ENCODE measurements at places on chromosomes 2 and 18. TPM values are rescaled to one million over a fixed set of nuclear protein-coding genes. Genes with fewer than 3 reads are reported as not detected.

DNA sequence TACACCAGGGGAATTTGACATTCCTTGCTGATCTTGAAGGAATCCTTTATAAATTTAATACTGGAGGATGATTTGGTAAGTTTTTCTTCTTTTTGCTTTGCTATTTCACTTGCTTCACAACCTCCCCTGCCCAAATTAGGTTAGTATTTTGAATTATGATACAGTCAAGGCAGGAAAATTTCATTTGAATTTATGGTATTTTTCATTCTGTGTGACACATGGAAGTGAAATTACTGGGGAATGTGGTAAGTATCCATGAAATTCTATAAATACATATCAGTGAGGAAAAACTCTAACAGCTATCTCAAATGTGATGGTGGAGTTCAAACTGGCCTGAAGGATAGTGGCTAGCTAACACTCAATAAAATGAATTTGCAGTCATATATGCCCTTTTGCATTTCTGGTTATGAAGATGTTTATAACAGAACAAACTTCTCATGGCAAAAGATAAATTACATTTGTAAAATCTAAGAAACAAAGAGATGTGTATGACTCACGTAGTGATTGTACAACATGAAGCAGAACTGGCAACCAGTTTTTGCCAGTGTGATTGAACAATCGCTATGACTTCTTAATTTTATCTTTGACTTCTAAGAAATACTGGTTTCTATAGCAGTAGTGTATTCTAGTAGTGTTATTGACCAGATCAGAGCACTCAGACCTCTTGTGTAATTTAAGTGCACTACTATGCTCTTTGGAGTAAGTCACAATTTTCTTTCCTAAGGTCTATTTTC lies 152.6 kb downstream of the IKZF2 start:
- H3K36me3 ChIP-seq: no peaks in the 10 kb centered on the region
- no peak overlapping the region for H3K27ac ChIP-seq
- DNase-seq: no peak
- H3K4me1 ChIP-seq: peaks cover 12% of the 10 kb centered on the region
- no peaks in the 10 kb centered on the region for H3K27me3 ChIP-seq

DNA sequence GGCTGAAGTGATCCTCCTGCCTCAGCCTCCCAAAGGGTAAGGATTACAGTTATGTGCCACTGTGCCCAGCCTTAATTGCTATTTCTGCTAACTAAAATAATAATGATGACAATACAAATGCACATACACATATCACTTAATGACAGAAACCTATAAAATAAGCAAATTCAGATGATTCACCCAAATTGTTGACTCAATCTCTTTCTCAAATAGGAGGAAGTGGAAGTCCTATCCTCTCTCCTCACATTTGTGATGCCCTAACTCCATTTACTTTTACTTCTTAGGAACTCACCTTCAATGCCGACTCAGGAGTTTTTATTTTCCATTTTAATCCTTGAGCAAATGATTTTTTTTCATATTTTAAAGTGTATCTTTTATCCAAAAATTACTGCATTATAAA lies 24.5 kb upstream of the RAPH1 start:
- peaks cover 5% of the 10 kb centered on the region for H3K4me1 ChIP-seq
- H3K36me3 ChIP-seq: no peaks in the 10 kb centered on the region
- no peak overlapping the region for H3K4me3 ChIP-seq
- no peak for DNase-seq
- H3K27ac ChIP-seq: no peak overlapping the region

GRCh38 chr2:55460562-55460961 lies 40.9 kb upstream of the CCDC88A start:
- no peaks in the 10 kb centered on the region for H3K27me3 ChIP-seq
- no peak overlapping the region for H3K27ac ChIP-seq

GRCh38 chr2:85209887-85210286 lies 76.7 kb downstream of the TCF7L1 start:
- no peaks in the 10 kb centered on the region for H3K36me3 ChIP-seq
- DNase-seq: no peak
- H3K4me3 ChIP-seq: no peak overlapping the region
- no peaks in the 10 kb centered on the region for H3K27me3 ChIP-seq
- H3K4me1 ChIP-seq: peaks cover 6% of the 10 kb centered on the region

GRCh38 chr2:216023055-216023648 lies 9.8 kb upstream of the MREG start:
- peaks cover 3% of the 10 kb centered on the region for H3K4me1 ChIP-seq
- H3K4me3 ChIP-seq: no peak overlapping the region
- H3K27me3 ChIP-seq: no peaks in the 10 kb centered on the region
- DNase-seq: no peak
- no peaks in the 10 kb centered on the region for H3K36me3 ChIP-seq

DNA sequence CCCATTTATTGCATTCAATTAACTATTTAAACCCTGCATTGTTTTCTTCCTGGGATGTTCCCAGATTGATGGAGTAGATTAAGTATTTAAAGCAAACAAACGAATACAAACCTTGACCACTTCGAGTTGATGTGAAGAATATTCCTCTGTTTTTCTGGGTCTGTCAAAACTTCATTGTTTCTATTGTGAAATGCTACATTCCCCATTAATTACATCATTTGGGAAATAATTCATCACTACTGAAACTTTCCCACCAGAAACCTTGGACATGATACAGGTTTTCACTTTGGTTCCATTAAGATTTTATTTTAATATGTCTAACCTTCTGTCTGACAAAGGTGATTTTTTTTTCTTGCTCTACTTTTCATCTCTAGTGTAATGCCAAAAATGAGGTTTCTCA lies 365.1 kb upstream of the ETAA1 start:
- no peaks in the 10 kb centered on the region for H3K27me3 ChIP-seq
- H3K27ac ChIP-seq: no peak overlapping the region
- H3K4me3 ChIP-seq: no peak overlapping the region
- no peak for DNase-seq
- no peaks in the 10 kb centered on the region for H3K36me3 ChIP-seq

DNA sequence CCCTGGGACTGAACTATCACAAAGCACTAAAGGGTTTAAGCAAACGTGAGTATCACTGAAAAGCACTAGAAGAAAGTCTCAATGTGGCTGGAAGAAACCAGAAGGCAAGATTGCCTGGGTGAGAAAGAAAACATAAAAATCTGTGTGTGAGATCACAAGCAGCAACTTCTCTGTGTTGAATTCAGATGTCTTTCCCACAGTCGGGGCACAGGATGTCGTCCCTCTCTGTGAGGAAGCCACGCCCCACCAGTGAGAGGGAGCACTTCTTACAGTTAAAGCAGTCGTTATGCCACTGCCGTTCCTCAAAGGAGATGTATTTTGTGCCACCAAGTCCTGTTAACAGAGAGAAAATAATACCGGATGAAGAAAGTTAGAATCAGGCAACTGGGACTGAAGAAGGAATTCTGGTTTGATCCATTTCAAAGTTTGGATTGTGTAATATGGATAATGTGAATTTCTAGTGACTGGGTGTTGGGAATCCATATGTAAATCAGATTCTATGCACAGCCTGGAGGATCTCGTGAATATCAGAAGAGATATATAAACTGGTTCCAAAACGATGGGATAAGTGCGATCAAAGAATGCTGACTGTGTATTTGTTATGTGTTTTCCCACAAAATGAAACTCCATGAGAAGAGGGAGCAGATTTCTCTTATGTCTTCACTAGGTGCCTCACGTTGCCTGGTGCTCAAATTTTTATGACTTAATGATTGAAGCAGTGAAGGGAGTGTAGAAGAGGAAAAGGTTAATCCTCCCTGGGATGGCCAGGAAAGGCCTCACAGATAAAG lies 24.0 kb downstream of the C2orf49 start:
- no peaks in the 10 kb centered on the region for H3K27me3 ChIP-seq
- peaks cover 58% of the 10 kb centered on the region for H3K36me3 ChIP-seq
- DNase-seq: no peak
- H3K27ac ChIP-seq: no peak overlapping the region
- H3K4me1 ChIP-seq: no peaks in the 10 kb centered on the region

DNA sequence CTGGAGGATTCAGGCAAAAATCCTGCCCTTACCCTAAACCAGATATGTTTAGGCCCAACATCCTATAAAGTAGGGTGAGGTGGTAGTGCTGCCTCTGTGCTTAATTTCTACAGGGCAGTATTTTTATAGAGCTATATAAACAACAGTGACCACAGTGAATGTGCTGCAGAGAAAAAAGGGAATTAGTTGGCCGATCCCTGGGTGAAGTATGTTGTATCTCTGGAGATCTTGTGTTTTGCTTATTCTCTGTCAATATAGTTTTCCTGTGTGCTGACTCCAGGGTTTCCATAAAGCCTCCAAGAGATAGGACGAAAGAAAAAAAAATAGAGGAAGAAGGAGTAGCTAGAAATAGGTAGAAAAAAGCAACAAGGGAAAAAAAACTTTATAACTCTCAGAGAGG lies 88.9 kb upstream of the THOC1 start:
- no peaks in the 10 kb centered on the region for H3K36me3 ChIP-seq
- H3K27me3 ChIP-seq: no peaks in the 10 kb centered on the region
- no peak overlapping the region for H3K4me3 ChIP-seq
- H3K27ac ChIP-seq: no peak overlapping the region
- DNase-seq: no peak

- no peaks in the 10 kb centered on the region for H3K27me3 ChIP-seq
- H3K4me1 ChIP-seq: no peaks in the 10 kb centered on the region
- no peak overlapping the region for H3K27ac ChIP-seq
- H3K36me3 ChIP-seq: no peaks in the 10 kb centered on the region
- no peak overlapping the region for H3K4me3 ChIP-seq
Measured at GRCh38 chr2:234251326-234252271, 201.1 kb downstream of the SPP2 start.

- no peak overlapping the region for H3K4me3 ChIP-seq
- peaks cover 14% of the 10 kb centered on the region for H3K4me1 ChIP-seq
- H3K27ac ChIP-seq: no peak overlapping the region
- peak; percentile 65 for DNase-seq
Measured at GRCh38 chr18:3703732-3704176, 253.8 kb downstream of the TGIF1 start.

DNA sequence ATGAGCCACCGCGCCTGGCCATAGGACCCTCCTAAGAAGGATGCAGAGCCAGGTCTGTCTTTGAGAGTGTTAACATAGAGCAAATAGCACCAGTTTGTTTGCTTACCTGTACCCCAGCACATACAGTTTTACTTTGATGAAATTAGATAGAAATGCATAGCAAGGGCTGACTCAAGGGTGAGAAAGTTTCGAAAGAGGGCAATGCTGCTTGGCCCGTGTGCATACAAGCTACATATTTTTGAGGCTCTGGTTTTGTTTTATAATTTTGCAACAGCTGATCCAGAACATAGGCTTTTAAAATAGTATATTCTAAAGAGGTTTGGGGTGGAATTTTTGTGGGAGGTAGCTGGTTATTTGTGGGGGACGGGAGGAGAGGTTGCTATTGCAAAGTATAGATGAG lies 151.7 kb downstream of the MCFD2 start:
- no peaks in the 10 kb centered on the region for H3K27me3 ChIP-seq
- H3K36me3 ChIP-seq: peaks cover 9% of the 10 kb centered on the region
- DNase-seq: no peak

Gene DIPK1C
- not detected for total RNA-seq

Gene DLX1
- total RNA-seq: not detected

Gene RESP18
- not detected for total RNA-seq

Gene GYPC
- total RNA-seq: 92.6 TPM

Gene MATN3
- total RNA-seq: 8.1 TPM

Gene XIRP2
- total RNA-seq: 0.18 TPM
